Transverse colon (tissue), 4 donors: ENCODE measurements at places on chromosomes 6 and 20. TPM values are rescaled to one million over a fixed set of nuclear protein-coding genes. Genes with fewer than 3 reads are reported as not detected.

The PLN gene
- 32.6 TPM for total RNA-seq

The GRM1 gene
- total RNA-seq = 0.16 TPM

The BPIFB2 gene
- total RNA-seq = not detected

The GABRR2 gene
- total RNA-seq = 1.2 TPM

DNA sequence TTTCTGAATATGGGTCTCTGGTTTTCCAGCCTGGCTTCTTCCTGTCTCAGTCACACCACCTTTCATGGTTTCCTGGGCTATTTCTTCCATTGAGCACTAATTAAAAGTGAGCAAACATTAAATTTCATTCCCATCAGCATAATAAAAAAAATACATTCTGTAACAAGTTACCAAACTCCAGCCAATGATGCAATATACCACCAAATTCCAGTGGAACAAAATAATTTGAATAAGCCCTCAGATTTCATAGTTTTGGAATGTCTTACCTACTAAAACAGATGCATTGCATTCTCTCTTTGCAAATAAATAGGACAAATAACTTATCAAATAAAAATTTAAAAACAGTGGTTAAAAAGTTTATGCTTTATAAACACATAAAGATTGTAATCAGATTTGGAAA is 97.8 kb upstream of the PRDM1 start:
- DNase-seq = no peak

The FAM83B gene
- total RNA-seq = 38.5 TPM

- DNase-seq = no peak
Measured at GRCh38 chr6:131450861-131451260, 122.2 kb upstream of the ARG1 start.

The WFDC10B gene
- total RNA-seq = not detected

DNA sequence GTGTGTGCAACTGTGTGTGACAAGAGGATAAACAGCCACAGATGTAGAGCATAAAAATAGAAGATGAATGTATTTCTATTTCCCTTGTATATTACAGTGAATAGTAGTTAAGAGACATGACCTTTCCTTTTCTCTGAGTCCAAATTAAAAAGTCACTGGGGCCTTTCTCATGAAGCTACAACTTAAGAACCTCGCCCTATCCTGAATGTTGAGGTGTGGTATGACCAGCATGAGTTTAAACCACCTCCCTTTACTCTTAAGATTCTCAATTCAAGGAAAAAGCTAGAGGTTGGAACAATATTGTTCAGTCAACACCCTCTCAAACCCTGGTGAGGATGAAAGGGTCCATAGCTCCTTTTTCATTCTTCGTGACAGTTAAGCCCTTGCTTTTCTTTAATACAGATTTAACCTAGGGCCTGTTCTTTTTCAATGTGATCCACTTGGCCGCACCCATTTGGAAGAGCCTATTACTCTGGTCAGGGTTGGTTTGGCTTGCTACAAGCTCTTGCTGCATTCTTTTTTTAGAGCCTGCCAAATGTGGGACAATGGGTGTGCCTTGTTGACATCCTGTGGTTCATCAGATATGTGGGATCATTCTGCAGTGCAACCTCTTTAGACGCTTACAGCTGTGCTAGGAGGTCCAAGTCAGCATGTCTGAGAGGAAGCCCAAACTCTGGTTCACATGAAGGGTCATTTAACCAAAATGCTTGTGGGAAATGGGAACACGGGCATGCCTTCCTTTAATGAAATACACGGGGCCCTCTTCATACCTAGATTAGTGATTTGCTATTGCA is 290.0 kb downstream of the HAO1 start:
- DNase-seq = no peak

GRCh38 chr6:34161857-34162515 is 16.1 kb upstream of the GRM4 start:
- DNase-seq = no peak
